ENCODE measurements at places on chromosomes 6 and 20.

DNA sequence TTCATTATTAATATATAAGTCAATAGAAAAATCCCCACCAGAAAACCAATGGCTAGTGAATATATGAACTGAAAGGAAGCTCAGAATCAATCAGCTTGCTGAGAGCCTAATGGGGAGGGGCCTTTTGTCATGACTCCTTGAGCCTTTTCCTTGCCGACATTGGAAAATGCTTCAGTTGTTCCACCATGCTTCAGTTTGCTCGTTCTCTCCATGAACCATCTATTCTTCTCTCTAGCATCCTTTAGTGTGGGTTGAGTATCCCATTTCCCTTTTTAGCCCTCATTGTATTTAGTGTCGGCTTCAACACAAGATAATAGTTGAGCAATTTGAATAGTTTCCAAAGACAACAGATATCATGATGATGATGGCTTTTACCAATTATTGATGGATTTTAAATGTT is 139.9 kb downstream of the ADGRG6 start:
- DNase-seq: no peak

DNA sequence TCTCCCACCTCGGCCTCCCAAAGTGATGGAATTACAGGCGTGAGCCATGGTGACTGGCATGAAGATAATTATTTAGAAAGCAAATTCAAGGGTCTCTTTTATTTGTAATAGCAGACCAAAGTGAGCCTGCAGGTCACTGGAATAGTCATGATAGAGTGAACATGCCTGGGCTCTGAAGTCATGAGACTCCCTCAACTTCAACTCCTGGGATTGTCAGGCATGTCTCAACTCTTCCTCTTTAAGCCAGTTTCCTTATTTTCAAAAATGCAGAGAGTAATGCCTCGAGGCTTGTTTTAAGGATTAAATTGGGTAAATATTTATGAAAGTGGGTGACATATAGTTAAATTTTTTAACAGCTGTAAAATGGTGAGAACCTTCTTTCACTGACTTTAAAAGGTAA is 22.7 kb upstream of the HECA start:
- DNase-seq: no peak

DNA sequence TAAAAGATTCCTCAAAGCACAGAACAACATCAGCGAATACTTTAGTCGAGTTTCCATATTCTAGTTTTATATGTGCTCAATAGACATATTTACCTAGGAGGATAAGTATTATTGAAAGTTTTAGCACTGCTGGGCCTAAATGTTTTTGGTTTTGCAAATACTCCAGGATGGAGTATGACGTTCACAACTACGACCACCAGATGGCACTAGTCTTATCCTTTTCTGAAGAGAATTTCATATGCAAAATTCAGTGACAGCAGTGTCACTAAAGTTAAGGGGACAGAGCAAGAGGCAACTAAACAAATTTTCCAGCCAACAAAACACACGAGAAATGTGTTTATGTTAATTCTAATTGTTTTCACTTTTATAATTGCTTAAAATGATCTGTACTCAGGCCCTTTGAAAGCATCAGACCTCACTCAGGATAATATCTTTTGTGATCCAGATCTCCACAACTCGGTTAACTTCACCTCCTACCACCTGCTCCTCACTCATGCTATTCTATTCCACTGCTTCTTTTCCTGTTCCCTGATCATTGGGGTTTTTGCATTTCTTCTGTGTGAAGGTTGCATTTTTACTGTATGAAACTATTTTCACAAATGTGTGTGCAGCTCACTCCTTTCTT is 220.8 kb downstream of the TRDN start:
- DNase-seq: peak; percentile 57

GRCh38 chr20:41318271-41318649 is 729 bp upstream of the ZHX3 start:
- DNase-seq: no peak

DNA sequence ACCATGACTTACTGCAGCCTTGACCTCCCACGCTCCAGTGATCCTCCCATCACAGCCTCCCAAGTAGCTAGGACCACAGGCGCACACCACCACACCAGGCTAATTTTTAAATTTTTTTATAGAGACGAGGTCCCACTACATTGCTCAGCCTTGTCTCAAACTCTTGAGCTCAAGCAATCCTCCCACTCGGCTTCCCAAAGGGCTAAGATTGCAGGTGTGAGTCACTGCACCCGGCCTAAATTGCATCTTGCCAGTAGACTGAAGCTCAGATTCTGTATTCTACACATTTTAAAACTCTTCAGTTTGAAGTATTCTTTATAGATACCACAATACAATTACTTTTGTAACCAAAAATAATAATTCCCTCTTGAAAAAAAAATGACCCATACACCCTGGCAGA is 11.4 kb downstream of the NUDT3 start:
- no peak for DNase-seq

DNA sequence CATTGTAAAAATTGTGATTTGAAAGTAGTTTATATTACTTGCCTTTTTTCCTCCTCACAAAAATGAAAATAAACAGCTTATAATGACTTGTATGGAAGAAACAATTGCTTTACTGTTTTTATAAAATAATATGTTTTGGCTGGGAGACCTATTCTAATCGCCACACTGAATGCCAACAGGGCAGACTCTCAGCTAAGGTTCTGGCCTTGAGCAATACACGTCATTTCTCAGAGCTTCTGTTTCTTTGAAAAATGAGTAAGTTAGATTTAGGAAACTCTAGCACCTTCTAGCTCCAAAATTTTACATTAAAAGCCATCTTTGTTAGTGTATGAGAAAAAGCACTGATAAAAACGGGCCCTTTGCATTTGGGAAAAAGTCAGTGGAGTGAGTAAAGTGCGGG is 166.6 kb downstream of the ARID1B start:
- no peak for DNase-seq

- no peak for DNase-seq
Measured at GRCh38 chr20:47524015-47524784, 22.5 kb downstream of the NCOA3 start.

GRCh38 chr6:105445481-105445880 is 42.6 kb upstream of the PREP start:
- no peak for DNase-seq

DNA sequence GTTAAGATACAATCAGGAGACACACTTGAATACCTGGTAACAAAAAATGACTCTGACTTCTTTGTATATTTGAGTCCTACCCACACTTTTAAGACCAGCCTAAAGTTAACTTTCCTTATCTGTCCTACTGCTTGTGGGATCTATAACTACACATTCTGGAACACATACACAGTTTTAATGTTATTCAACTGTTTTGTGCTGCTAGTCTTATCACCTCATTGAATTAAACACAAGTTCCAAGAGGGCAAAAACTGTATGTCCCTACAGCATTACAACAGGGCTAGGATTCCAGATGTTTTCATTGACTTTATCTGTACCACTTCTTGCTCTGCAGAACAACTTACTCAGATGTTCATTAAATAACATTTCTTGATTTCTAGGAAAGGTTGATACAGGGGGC is 2.8 kb downstream of the HMGN3 start:
- no peak for DNase-seq

DNA sequence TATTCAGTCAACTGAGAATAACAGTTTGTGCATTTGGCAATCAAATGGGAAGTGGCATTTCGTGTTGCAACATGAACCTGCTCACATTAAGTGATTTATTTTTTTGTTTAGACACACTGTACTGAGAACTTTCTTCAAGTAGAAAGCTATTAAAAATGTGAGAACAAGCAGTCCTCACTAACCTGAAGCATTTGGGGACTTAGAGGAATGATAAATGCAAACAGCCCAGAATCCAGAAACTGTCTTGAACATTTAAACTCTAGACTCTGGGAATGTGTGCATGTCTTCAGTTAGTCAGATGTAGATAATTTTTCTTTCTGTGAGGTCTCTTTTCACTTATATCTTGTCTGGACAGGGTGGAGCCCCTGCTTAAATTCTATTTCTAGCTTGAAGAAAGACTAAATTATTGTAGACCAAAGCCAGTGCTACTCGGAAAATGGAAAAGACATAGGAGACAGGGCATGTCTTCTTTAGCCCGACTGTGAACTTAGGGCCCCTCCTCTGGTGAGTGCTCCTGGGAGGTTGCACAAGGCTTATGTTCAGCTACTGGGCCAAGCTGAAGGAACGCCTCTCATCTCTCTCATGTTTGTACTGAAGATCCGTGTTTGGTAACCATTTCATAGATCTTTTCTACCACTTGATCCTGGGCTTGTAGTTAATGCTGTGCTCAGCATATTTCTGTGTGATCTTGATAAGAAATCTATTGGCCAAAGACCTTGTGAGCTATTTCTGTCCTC is 70.1 kb downstream of the SLX4IP start:
- DNase-seq: no peak

DNA sequence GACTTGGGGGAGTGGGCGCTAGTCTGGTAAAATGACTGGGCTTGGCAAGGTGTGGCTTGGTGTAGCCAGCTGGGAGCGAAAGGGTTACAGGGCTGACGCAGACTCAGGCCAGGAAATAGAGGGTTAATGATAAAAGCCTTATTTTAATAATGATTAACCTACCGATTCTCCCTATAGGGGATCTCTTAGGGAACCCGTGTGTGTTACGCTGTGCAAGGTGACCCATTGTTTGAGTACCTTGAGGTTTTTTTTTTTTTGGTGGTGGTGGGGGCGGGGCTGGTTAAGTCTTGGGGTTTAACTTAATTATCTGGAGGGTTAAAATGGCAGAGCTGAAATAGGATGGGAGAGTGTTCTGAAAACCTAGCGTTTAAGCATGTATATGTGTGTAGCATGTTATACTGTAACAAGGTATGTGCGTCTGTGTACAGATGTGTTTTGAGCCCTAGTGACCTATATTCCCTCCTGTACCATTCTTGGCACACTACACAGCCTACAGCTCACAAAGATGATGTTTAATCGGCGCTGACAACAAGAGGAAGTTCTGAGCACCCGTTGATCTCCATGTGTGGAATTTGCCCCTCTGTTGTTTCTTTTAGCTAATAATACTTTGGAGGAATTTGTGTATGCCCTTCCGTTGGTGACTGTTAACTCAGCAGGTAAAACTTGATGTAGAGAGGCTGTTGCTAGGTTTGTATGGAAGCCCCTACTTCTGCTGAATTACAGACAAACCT is 1.3 kb downstream of the CARMIL1 start:
- DNase-seq: peak; percentile 36
